Tibial artery (tissue), 4 donors: ENCODE measurements at places on chromosomes 5 and 9.

DNA sequence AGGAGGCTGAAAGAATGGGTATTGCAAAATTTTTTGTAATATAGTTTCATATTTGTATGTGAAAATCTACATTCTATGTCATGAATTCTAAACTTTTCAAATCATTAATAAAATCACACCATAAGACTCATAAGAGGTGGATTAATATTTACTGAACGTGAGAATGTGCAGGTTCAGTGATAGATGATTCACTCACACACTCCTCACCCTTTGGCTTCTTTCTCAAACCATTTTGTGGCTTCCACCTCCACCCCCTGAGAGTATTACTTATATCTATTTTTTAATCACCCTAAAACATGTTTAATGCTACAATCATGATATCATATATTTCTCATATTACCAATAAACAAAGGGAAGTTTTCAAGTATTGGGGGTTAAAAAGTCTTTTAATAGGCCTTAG lies 275.5 kb downstream of the MEF2C start:
- no peak overlapping the region for H3K4me3 ChIP-seq
- H3K27me3 ChIP-seq, result no peaks in the 10 kb centered on the region
- DNase-seq, result no peak

- H3K4me3 ChIP-seq, result no peak overlapping the region
- DNase-seq, result no peak
- no peaks in the 10 kb centered on the region for H3K4me1 ChIP-seq
- H3K36me3 ChIP-seq, result no peaks in the 10 kb centered on the region
Measured at GRCh38 chr5:14246350-14247053, 103.4 kb downstream of the TRIO start.

GRCh38 chr5:9197881-9198260 lies 348.0 kb downstream of the SEMA5A start:
- H3K36me3 ChIP-seq, result peaks cover 12% of the 10 kb centered on the region
- no peaks in the 10 kb centered on the region for H3K27me3 ChIP-seq
- no peak for DNase-seq
- H3K4me1 ChIP-seq, result no peaks in the 10 kb centered on the region
- no peak overlapping the region for H3K27ac ChIP-seq
- H3K4me3 ChIP-seq, result no peak overlapping the region

- H3K27me3 ChIP-seq, result no peaks in the 10 kb centered on the region
- DNase-seq, result no peak
- H3K27ac ChIP-seq, result no peak overlapping the region
- H3K4me1 ChIP-seq, result no peaks in the 10 kb centered on the region
- H3K4me3 ChIP-seq, result no peak overlapping the region
- H3K36me3 ChIP-seq, result peaks cover 3% of the 10 kb centered on the region
Measured at GRCh38 chr9:6444128-6444527, 31.1 kb downstream of the UHRF2 start.

DNA sequence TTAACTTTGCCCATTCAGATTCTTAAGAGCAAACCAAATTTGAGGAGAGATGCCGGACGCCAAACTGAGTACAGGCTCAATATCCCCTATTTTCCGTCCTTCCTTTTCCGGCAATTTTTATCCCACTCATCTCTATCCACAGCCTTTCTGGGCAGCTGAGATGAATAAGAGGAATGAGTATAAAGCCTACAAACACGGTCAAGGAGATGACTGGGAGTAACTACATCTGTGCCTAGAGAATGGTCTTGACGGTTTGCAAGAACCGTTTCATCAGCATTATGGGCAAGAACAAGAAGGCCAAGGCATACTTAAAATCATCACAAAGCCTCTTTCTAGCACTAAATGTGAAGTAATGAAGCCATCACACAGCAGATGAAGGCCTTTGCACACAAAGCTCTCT lies 227.3 kb downstream of the DCP2 start:
- H3K4me3 ChIP-seq, result no peak overlapping the region
- H3K27ac ChIP-seq, result no peak overlapping the region
- no peaks in the 10 kb centered on the region for H3K36me3 ChIP-seq
- DNase-seq, result no peak
- H3K27me3 ChIP-seq, result no peaks in the 10 kb centered on the region

GRCh38 chr5:143105216-143105905 lies 298.1 kb downstream of the NR3C1 start:
- no peaks in the 10 kb centered on the region for H3K36me3 ChIP-seq
- H3K4me1 ChIP-seq, result peaks cover 8% of the 10 kb centered on the region
- H3K27me3 ChIP-seq, result no peaks in the 10 kb centered on the region
- H3K27ac ChIP-seq, result no peak overlapping the region

GRCh38 chr5:149420545-149421371 lies 41.7 kb upstream of the IL17B start:
- H3K4me1 ChIP-seq, result peaks cover 5% of the 10 kb centered on the region
- H3K27me3 ChIP-seq, result no peaks in the 10 kb centered on the region
- peaks cover 99% of the 10 kb centered on the region for H3K36me3 ChIP-seq
- H3K4me3 ChIP-seq, result peak overlapping the region; percentile 94
- H3K27ac ChIP-seq, result peak overlapping the region; percentile 98

DNA sequence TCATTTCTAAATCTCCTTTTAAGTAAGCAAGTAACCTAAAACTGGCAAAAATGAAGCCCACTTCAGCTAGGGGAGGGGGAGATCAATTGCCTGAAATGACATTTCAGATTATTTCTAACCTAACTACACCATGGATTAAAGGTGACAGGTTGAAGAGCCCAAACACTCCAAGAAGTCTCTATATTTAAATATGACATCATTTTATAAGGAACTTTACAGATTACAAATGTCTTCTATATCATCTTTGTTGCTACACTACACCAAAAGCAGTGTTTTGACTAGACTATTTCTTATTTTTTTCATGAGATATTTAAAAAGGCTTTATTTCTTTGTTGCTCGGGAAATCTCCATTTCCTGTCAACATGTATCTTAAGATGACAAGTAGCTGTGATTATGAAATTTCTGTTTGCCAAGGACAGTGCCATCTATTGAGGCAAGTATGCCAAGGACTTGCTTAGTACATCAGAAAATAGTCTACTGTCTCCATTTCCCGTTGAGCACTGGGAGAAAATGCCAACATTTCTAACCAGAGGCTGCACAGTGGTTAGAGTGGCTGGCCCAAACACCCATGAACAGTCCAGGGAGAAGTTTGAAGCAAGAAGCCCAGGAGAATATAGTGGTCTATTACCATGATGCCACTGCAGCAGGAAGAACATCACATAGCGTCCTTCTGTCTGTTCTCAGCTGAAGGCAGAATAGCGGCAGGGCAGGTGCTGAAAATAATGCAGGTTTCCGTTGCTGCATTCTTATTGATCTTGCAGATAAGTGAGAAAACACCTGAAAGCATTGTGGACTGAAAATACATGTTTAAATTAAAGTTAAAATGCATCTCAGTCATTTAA lies 93.4 kb upstream of the ITGA2 start:
- peaks cover 42% of the 10 kb centered on the region for H3K4me1 ChIP-seq
- H3K36me3 ChIP-seq, result no peaks in the 10 kb centered on the region
- no peak for DNase-seq
- H3K27ac ChIP-seq, result peak overlapping the region; percentile 75

DNA sequence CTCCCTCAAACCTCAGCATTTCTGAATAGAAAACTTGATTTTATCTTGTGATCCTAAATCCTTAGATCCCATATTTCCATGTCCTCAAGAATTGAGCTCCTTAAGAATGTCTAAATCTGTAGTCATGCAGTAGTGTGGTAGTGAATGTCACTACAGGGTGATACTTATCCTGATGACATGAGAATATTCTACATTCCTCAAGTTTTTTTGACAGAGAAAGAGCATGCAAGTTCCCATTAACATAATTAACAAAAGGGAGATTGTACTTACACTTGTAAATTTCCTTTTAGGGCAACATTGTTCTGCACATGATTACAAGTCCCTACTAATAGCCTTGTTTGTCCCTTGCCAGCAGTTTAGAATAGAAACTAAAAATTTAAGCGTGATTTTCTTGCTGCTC lies 352.3 kb downstream of the PTPRD start:
- H3K27me3 ChIP-seq, result no peaks in the 10 kb centered on the region
- H3K4me3 ChIP-seq, result no peak overlapping the region
- no peaks in the 10 kb centered on the region for H3K36me3 ChIP-seq
- H3K4me1 ChIP-seq, result no peaks in the 10 kb centered on the region
- H3K27ac ChIP-seq, result no peak overlapping the region
- DNase-seq, result no peak

GRCh38 chr5:144206141-144206540 lies 35.5 kb downstream of the KCTD16 start:
- H3K4me1 ChIP-seq, result peaks cover 40% of the 10 kb centered on the region
- no peaks in the 10 kb centered on the region for H3K36me3 ChIP-seq
- H3K4me3 ChIP-seq, result peak overlapping the region; percentile 51
- no peak for DNase-seq

- H3K36me3 ChIP-seq, result no peaks in the 10 kb centered on the region
- no peaks in the 10 kb centered on the region for H3K27me3 ChIP-seq
- no peak for DNase-seq
- H3K4me3 ChIP-seq, result no peak overlapping the region
Measured at GRCh38 chr9:111008158-111009075, 29.9 kb downstream of the LPAR1 start.

DNA sequence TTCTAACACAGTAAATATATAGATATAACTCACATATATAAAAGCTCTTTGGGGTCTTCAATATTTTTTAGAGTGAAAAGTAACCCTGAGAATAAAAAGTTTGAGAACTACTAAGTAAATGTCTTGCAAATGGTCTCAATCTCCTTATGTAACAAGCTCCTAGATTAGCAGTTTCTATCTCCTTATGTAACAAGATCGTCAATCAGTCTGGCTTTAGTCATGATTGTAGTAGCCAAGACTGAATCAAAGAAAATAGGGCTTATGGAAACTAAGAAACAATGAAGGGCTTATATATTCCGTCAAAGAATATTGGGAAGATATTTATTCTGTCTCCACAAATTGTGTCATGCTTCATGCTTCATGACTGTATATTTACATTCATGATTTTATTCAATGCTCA lies 22.4 kb upstream of the FREM1 start:
- no peak overlapping the region for H3K27ac ChIP-seq
- no peaks in the 10 kb centered on the region for H3K27me3 ChIP-seq
- no peak for DNase-seq
- H3K4me3 ChIP-seq, result no peak overlapping the region

DNA sequence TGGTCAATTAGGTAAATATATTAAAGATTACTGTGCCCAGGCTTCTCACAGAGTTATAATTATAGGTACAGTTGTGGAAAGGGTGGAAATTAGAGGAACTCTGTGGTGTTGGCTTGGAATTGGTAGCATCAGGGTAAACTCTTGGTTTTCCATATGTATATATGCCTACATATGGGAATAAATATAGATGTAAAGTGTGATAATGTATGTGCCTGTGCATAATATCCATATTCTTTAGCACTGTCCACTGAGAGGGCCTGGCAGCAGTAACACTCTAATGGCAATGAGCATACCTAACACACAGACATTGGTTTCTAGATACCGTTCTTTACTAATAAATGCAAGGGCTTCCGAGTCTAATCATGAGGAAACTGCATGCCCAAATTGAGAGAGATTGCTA lies 4.0 kb upstream of the PTPDC1 start:
- H3K4me3 ChIP-seq, result no peak overlapping the region
- H3K4me1 ChIP-seq, result no peaks in the 10 kb centered on the region
- H3K27me3 ChIP-seq, result no peaks in the 10 kb centered on the region
- no peak overlapping the region for H3K27ac ChIP-seq

DNA sequence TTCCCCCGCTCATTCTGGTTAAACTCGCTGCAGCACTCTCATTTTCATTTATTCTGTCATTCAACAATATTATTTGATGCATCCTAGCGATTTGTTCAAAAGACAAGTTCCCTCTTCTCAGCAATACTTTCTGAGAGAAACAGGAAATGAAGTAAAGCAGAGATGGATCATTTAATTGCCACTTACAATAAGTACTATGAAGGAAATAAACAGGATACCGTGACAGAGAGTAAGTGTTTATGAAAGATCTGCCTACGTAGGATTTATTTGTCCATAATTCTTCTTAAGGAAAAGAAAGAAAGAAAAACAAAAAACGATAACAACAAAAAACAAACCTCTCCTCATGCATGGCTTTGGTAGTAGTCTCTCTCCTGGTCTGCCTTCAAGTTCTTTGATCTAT lies 406.8 kb upstream of the ZNF608 start:
- H3K4me1 ChIP-seq, result no peaks in the 10 kb centered on the region
- DNase-seq, result no peak
- H3K36me3 ChIP-seq, result no peaks in the 10 kb centered on the region
- H3K4me3 ChIP-seq, result no peak overlapping the region

- no peaks in the 10 kb centered on the region for H3K4me1 ChIP-seq
- no peak overlapping the region for H3K4me3 ChIP-seq
- peak; percentile 3 for DNase-seq
Measured at GRCh38 chr9:134631881-134632280, 9.7 kb upstream of the COL5A1 start.

GRCh38 chr5:64759960-64760660 lies 8.4 kb downstream of the SREK1IP1 start:
- H3K27ac ChIP-seq, result no peak overlapping the region
- no peak for DNase-seq
- H3K4me3 ChIP-seq, result no peak overlapping the region
- no peaks in the 10 kb centered on the region for H3K27me3 ChIP-seq
- H3K4me1 ChIP-seq, result peaks cover 3% of the 10 kb centered on the region
- peaks cover 19% of the 10 kb centered on the region for H3K36me3 ChIP-seq

GRCh38 chr9:20511686-20512085 lies 110.6 kb downstream of the MLLT3 start:
- H3K27me3 ChIP-seq, result no peaks in the 10 kb centered on the region
- H3K4me3 ChIP-seq, result no peak overlapping the region
- no peak for DNase-seq
- H3K4me1 ChIP-seq, result peaks cover 8% of the 10 kb centered on the region

GRCh38 chr5:157842185-157842584 lies 16.8 kb downstream of the CLINT1 start:
- peaks cover 15% of the 10 kb centered on the region for H3K36me3 ChIP-seq
- no peaks in the 10 kb centered on the region for H3K4me1 ChIP-seq
- H3K27me3 ChIP-seq, result no peaks in the 10 kb centered on the region

GRCh38 chr9:135156525-135157510 lies 69.3 kb downstream of the OLFM1 start:
- H3K4me3 ChIP-seq, result no peak overlapping the region
- no peak for DNase-seq
- no peaks in the 10 kb centered on the region for H3K4me1 ChIP-seq
- no peaks in the 10 kb centered on the region for H3K36me3 ChIP-seq

GRCh38 chr5:171168171-171168570 lies 140.9 kb upstream of the TLX3 start:
- no peak overlapping the region for H3K4me3 ChIP-seq
- no peak for DNase-seq
- no peaks in the 10 kb centered on the region for H3K36me3 ChIP-seq
- H3K27me3 ChIP-seq, result no peaks in the 10 kb centered on the region
- H3K4me1 ChIP-seq, result no peaks in the 10 kb centered on the region

- H3K27me3 ChIP-seq, result no peaks in the 10 kb centered on the region
- peaks cover 19% of the 10 kb centered on the region for H3K4me1 ChIP-seq
- no peak overlapping the region for H3K27ac ChIP-seq
Measured at GRCh38 chr5:55303238-55303690, 4.2 kb downstream of the DHX29 start.

DNA sequence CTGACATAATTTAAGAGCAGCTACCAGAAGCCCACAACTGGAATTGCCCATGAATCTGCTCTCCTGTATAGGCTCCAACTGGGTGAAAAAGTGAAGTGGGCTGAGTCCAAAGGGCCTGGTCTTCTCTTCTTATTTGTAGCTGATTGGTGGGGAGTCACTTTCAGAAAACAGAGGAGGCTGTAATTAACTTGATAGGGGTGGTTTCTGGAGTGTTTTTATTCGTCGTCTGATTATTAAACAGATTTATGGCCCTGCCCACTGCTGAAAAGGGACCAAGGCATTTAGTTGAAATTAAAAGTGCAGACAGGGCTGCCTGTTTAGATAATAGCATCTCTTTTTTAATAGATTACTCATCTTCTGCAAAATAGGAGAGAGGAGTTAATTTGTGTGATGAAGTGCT lies 81.0 kb upstream of the SAP30L start:
- peak overlapping the region; percentile 71 for H3K27ac ChIP-seq
- DNase-seq, result no peak
- H3K4me3 ChIP-seq, result no peak overlapping the region
- peaks cover 43% of the 10 kb centered on the region for H3K4me1 ChIP-seq
